CD4-positive, alpha-beta T cell treated with Interleukin-2 at 100 ng/mL for 4 hours (primary cell): ENCODE measurements at places on chromosomes 1 and 21.

GRCh38 chr1:246005067-246005466, 502.0 kb downstream of the SMYD3 start:
- DNase-seq = no peak

DNA sequence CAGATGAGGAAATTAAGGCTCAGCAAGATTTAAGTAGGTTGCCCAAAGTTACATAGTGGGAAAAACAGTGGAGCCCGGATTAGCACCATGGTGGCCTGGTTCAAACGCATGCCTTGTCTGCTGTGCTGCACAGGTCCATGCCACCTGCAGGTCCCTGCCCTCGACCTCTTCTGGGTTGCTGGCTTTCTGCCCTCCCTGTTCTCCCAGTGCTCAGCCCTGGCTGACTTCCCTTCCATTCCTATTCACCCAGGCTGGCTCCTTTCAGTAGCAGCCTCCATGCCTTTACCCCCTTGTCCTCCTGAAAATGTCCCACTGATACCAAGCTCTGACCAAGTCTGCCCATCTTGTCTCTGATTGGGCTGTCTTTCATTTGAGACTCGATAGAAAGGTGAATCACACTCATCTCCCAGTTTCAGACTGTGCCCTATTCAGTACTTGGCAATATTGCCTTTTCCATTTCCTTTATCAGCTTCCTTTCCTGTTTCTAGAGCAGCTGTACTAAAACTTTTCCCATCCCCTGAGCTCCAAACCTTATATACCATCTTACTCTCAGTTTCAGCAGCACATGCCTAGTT, 75.8 kb downstream of the ST3GAL3 start:
- DNase-seq = no peak

DNA sequence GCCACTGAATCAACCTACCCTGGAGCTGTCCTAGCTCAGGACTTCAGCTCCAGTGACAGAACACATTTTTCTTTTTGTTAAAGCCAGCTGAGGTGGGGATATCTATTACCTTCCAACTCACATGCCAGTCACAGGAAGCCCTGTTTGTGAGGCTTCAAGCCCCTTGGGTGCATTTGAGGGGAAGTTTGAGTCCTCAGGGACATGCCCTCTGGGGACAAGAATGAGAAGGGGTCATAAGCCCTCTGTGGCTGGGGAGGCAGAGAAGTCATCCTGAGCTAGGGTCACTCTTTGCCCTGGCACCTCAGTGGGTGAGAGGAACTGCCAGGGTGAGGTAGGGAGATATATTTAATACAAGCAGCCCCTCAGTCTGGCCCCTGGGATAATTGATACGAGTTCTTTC, 33.5 kb upstream of the CLDN14 start:
- DNase-seq = no peak

GRCh38 chr1:223244366-223245103, 101.5 kb upstream of the TLR5 start:
- peak; percentile 54 for DNase-seq

GRCh38 chr1:93717640-93718039, 36.0 kb upstream of the BCAR3 start:
- DNase-seq = no peak

- DNase-seq = peak; percentile 49
Observed at GRCh38 chr1:244049162-244050013, 1.7 kb upstream of the ZBTB18 start.

DNA sequence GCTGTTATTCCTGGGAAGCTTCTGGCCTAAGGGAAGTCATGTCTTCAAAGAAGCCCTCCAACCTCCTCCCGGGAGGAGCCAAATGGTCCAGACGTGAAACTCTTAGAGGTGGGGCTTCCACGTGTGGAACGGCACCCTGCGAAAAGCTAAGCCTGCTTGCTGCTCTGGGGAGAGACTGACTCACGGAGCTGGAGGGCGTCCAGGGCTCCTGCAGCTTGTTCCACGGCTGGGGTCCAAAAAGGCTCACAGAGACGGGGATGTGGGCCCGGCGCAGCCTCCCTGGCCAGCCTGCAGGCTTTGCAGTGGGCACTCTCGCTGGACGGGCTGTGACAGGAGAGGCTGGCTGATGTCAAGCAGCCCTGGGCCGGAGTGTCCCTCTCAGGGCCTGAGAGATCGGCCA, 105.1 kb downstream of the COLGALT2 start:
- no peak for DNase-seq

DNA sequence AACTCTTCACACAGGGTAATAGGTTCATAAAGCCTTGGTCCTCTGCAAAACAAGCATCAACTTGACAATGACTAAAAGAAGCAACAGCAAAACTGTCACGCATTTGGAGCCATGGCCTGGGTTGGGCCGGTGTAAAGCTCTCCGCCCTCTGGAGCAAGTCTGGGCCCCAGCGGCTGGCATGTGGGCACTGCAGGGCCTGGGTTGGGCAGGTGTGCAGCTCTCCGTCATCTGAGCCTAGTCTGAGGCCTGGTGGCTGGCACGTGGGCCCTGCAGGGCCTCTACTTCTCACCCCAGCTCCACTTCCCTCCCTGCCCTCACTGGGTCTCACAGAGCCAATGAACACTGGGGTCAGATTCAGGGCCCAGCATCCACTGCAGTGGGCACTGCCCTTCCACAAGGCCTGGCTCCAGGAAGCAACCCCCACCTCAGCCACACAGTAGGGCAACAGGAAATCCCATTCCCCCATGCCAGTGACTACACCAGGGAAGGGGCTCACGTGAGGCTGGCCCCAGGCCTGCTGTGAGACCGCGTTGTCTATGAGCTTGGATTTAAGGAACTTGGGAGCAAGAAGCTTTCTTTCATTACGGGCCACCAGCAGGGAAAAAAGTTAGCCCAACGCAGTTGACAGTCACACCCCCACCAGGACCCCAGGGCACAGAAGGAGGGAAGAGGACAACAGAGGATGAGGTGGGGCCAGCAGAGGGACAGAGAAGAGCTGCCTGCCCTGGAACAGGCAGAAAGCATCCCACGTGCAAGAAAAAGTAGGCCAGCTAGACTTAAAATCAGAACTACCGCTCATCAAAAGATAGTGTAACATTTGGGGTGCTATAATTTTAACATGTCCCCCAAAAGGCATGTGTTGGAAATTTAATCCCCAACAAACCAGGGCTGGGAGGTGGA, 52.7 kb downstream of the NPHP4 start:
- DNase-seq = no peak

DNA sequence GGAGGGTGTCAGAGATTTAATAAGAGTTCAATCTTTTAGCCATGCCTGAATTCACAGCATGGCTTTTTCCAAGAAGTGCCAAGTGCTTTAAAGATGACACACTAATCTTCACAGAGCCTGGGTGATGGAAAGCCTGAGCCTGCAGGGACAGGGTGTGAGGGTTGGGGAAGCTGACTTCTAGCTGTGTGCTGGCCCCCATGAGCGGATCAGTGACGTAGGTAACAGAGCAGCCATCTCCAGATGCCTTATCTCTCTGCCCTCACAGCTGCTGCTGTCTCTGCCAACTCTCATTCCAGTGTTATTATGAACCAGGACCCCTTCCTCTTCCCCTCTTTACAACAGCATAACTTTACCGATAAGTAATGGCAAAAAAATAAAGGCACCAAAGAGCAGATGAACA, 30.6 kb downstream of the FAM78B start:
- DNase-seq = no peak

DNA sequence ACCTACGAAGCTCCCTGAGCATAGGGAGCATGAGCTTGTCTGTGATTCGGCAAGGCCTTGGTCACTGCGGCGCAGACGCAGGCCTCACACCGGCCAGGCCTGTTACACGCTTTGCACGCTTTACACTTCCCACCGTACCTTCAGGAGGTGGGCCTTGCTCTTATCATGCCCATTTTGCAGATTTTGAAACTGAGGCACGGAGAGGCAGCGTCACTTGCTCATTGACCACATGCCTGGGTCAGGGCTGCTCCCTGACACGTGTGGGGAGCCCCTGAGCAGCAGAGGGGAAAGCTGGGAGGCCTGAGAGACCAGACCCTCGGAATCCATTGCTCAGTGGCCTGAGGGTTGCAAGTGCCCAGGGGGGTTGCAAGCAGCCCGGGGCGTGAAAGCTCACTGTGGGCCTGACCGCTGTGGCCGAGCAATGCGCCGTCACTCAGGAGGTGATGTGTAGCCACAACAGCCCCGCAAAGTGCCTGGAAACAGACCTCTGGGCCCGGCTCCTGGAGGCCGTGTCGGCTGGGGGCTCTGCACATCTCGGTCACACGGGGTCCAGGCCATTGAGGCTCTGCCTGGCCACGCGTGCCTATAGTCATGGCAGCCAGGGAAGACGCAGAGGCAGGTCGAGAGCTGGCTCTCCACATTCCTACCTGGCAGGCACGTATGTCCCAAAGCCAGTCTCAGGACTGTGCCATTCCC, 6.9 kb downstream of the ARHGEF16 start:
- DNase-seq = no peak

DNA sequence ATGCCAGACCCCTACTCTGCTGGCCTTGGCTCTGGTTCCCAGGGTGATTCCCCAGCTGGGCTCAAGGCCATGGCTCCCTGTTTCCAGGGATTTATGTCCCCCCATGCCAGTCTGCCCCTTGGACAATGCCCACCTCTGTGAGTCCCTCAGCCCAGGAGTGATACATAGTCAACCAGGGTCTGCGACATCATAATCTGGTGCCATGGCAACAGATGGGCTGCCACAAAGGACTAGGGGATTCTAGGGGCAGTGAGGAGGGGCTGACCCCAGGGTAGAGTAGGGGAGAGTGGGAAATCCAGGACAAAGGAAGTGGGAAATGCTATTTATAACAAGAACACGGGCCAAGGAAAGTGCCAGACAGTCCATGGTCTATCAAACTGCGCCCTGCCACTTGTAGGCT, 33.8 kb downstream of the LRP8 start:
- no peak for DNase-seq

- no peak for DNase-seq
Observed at GRCh38 chr1:15426492-15427279, 11.6 kb upstream of the CTRC start.

DNA sequence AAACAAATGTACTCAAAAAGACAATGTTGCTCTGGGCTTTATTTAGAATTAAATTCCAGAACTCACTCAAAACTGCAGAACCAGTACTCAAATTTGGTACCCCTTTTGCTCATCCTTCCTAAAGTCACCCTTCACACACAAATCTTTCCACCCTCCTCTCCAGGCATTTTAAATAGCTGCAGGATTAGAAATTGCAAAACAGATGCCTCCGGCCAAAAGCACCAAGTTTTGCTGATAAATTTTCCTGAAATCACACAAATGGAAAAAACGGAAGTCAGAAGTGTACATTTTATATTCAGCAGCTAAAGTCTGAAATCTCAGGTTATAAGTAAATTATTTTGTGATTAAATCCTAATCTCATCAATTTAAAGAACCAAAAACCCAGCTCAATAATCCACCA, 147.0 kb downstream of the NRIP1 start:
- no peak for DNase-seq

DNA sequence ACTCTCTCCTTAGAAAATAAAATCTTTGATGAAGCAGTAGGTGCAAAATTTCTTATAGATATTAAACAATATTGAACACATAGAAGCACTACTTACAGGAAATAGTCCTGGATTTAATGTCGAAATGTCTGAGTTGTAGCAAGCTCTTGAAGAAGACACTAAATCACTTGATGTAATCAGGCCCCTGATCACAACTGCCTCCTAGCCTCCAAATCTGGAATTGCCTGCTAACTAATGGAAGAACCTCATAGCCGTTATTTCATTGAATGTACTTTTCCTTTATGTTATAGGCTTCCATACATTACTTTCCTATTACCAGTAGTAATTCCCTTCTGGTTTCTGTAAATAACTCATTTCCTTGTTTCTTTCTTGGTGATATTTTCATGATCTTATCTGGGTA, 675.7 kb upstream of the CHRM3 start:
- DNase-seq = no peak

- DNase-seq = no peak
Observed at GRCh38 chr21:41164981-41165655, 2.8 kb upstream of the BACE2 start.

- no peak for DNase-seq
Observed at GRCh38 chr1:210731193-210731592, 402.5 kb downstream of the HHAT start.

DNA sequence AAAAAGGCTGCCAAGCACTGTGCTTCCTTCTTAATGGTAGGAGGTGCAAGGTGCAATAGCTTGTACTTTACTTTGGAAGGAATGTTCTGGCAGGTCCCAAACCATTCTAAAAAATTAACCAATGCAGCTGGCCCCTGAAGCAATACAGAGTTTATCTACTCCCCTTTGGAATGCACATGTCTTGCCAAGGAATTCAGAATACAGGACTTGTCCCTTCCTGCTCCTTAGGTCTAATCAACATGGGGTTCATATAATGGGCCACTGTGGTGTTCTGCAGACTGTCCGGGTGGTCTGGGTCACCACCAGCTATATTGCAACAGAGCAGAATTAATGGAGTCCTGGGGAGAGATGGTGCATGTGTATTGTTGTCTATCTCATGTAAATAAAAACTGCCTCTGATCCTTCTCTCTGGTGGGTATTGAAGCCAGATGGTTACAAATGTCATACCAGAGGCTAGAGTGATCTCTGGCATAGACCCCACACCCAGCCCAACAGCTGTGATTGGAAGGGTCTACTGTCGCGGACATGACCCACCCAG, 112.8 kb downstream of the RIPK4 start:
- DNase-seq = no peak
